ENCODE measurements at places on chromosomes 7 and 10. TPM values are rescaled to one million over a fixed set of nuclear protein-coding genes. Genes with fewer than 3 reads are reported as not detected.

Gene PCGF6
- total RNA-seq: 8.3 TPM

Gene ABCA13
- total RNA-seq: not detected

Gene DNAH11
- 0.31 TPM for total RNA-seq

Gene DHTKD1
- total RNA-seq: 18.3 TPM

Gene HOXA11
- total RNA-seq: 0.31 TPM

Gene DRGX
- total RNA-seq: not detected

Gene ASZ1
- total RNA-seq: not detected

Gene CRHR2
- total RNA-seq: not detected

Gene PLAC9
- total RNA-seq: 0.19 TPM

Gene RARRES2
- not detected for total RNA-seq

Gene PRSS2
- not detected for total RNA-seq

Gene JCAD
- 124 TPM for total RNA-seq

Gene LRWD1
- 23.3 TPM for total RNA-seq

Gene SPDYE9
- total RNA-seq: not detected

Gene AKR1C8
- total RNA-seq: 0.16 TPM

Gene RAB19
- not detected for total RNA-seq

Gene REEP3
- 34.5 TPM for total RNA-seq

Gene OGDHL
- total RNA-seq: 0.16 TPM

Gene PLEKHA8
- 20.5 TPM for total RNA-seq

Gene HMX3
- total RNA-seq: not detected

Gene SLC29A3
- total RNA-seq: 1.5 TPM

Gene CYP17A1
- total RNA-seq: not detected

Gene HOXA3
- 2.3 TPM for total RNA-seq

Gene TEX36
- total RNA-seq: not detected

Gene AKR1D1
- total RNA-seq: not detected

Gene LLCFC1
- not detected for total RNA-seq

Gene FBXO24
- 0.25 TPM for total RNA-seq

Gene SCART1
- total RNA-seq: 0.49 TPM

Gene ADCY1
- total RNA-seq: 0.13 TPM

Gene SRRM3
- total RNA-seq: 2.5 TPM

Gene TAC1
- total RNA-seq: not detected

Gene SPDYE1
- not detected for total RNA-seq

Gene FAM241B
- 0.88 TPM for total RNA-seq

Gene TMEM270
- not detected for total RNA-seq

Gene RADIL
- total RNA-seq: 1.3 TPM

Gene NEURL1
- total RNA-seq: 0.06 TPM

Gene AHCYL2
- 6.2 TPM for total RNA-seq

Gene MACROH2A2
- 0.16 TPM for total RNA-seq

Gene STEAP2
- total RNA-seq: 0.32 TPM

Gene FZD1
- total RNA-seq: 1.5 TPM

Gene FAM13C
- 10.2 TPM for total RNA-seq

Gene LRRC18
- total RNA-seq: not detected

Gene PSPH
- 35.8 TPM for total RNA-seq

Gene EPHA1
- not detected for total RNA-seq

Gene C10orf62
- 0.06 TPM for total RNA-seq

Gene STAG3
- total RNA-seq: 0.25 TPM

Gene PDCD4
- 37.9 TPM for total RNA-seq

Gene DENND2A
- under 0.01 TPM for total RNA-seq

Gene SFRP5
- total RNA-seq: not detected

Gene PDZD7
- 0.16 TPM for total RNA-seq

Gene LDB3
- total RNA-seq: not detected

Gene NRAP
- not detected for total RNA-seq
